ENCODE measurements at places on chromosomes 12 and 14. TPM values are rescaled to one million over a fixed set of nuclear protein-coding genes. Genes with fewer than 3 reads are reported as not detected.
A peak's percentile ranks its signal among the peaks of the same experiment; 100 is the strongest.

DNA sequence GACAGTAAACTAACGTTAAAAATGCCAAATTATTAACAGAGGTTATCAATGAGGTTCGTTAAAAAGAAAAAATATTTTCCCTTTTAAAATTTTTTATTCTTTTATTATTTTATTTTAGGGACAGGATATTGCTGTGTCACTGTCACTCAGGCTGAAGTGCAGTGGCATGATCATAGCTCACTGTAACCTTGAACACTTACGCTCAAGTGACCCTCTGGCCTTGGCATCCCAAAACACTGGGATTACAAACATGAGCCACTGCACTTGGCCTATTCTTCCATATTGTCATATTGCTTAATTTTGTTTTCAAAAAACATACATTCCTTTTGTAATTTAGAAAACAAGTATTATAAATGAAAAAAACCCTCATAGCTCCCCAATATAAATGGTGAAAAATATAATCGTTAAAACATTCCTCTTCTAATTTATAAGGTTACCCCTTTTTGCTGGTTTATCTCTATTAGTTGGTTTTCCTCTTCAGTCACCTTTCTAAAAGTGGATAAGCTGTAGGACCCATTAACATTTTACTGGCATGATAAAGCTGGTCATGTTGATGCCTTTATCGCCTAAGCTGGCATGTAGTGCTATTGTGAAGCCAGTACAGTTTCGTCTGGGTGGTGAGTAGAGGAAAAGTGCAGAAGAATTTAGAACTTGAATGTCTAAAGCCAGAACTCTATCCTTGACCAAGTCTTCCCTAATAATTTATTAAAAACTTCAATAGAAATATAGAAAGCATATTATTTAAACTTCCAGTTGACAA is 27.6 kb downstream of the PDE3A start:
- no peak for DNase-seq

DNA sequence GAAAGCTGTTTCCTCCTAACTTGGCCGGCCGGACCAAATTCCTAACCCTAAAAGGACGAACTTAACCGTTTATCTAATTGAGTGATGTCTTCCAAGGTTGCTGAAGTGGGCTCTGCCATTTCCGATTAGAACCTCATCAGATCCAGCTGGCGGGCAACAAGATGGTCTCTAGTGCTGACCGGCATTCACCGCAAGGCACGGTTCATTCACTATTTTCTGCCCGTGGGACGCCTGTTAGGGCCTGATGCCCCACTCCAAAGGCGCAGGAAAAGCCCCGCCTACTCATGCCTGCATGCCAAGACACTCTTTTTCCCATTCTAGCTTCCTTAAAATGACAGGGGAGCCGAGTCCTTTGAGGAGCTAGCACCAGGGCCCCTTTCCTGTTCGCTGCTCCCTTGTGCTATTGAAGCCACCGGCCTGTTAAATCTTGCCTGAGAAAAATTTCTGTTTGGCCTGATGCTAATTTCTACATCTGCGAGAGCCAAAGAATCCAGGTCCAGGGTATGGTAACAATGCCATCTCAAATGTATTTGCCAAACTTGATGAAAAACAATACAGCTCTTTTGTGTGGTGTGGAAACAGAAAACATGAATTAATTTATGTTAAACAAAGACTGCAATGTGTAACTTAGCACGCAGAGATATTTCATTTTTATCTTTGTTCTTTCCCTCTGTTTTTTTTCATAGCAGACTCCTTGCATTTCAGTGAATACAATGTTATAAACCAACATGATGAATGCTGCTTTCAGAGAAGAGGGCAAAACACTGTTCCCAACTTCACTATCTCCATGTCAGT is 1071.2 kb upstream of the USP15 start:
- DNase-seq = peak; percentile 31

GRCh38 chr12:52058631-52059361 is 7.6 kb downstream of the NR4A1 start:
- DNase-seq = no peak

GRCh38 chr14:23544511-23545447 is 6.8 kb downstream of the ZFHX2 start:
- peak; percentile 91 for DNase-seq

DNA sequence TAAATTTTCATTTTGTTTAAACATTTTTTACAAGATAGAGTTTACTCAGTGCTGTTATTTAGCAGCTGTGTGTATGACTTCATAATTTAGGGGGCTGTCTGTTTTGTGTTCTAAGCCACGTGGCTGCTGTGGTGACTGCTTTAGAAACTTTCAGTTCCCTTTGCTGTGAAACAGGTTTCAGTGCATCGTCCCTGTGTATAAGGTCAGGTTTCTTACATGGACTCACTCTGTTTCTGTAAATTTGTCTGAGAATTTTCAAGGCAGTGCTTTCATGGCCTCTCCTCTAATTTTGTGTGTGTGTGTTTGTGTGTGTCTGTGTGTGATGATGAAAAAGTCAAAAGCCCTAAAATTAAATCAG is 32.4 kb downstream of the BICD1 start:
- DNase-seq = no peak

DNA sequence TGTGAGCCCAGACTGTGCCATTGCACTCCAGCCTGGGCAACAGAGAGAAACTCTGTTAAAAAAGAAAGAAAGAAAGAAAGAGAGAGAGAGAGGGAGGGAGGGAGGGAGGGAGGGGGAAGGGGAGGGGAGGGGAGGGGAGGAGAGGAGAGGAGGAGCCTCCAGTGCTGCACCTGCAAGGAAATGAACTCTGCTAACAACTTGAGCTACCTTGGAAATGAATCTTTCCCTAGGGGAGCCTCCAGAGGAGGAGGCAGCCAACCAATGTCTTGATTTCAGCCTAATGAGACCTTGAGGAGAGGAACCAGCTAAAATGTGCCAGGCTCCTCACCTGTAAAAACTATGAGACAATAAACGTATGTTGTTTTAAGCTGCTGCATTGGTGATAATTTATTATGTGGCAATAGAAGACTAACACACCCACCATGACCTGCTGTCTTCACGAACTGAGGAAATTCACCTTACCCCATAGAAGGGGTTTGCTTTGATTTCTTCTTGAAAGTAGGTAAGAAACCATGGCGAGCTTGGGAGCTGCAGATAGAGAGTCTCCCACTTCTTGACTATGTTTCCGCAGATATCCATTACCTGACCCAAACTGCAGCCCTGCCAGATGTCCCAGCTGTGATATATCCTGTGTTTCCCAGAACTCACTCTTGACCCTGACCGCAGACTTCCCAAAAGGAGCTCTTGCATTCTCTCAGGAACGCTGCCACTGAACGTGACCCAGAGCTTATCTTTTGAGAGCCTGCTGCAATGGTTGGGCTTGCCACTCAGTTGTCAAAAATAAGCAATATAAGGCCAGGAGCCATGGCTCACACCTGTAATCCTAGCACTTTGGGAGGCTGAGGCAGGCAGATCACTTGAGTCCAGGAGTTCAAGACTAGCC is 31.5 kb upstream of the TMPO start:
- DNase-seq = no peak

DNA sequence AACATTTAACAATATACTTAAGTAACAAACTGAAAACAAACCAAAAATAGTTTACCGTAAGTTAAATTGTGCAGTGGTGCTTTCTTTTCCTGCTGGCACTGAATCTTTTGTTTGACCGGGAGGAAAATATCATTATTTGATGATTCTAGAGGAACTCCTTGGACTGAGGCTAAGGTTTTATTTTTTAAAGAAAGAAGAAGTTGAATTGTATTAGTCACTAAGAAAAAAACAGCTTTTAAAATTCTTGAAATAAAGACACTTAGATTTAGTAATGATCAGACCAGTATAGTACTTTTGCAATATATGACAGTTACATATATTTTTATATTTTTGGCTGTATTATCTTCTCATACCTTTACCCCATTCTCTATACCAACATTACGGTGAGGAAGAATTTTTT is 10.3 kb downstream of the MIS18BP1 start:
- DNase-seq = no peak

DNA sequence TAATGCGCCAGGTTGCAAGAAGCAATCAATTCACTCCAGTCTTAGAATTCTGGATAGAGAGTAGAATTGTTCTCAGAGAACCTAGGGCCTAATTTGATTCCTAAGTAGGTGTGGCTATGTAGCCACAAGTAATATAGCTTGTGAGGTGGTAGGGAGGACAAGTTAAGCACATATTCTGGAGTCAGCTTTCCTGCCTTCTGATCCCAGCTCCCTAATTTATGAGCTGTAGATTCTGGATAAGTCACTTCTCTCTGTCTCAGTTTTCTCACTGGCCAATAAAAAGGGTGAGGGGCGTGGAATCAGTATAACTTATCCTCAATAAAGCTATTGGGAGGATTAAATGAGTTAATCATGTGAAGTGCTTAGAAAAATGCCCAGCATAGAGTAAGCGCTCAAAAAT is 3.0 kb upstream of the SNW1 start:
- no peak for DNase-seq

GRCh38 chr12:64066776-64067175 is 155.3 kb downstream of the KICS2 start:
- DNase-seq = no peak

DNA sequence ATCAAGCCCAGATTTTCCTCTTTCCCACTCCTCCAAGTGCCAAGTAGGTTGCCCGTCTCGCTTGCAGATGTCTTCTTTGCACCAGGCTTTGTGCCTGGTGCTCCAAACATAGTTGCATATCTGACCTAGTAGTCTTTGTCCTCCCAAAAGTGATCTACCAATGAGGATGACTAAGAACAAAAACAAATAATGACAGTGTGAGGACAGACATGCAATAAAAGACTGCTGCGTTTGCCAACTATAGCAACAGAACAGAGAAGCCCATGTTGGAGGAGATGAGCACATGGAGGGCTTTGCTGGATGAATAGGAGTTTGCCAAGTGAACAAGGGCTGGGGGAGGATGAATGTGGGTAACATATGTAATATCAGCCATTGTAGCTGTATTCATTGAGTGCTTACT is 15.6 kb downstream of the DTX1 start:
- DNase-seq = no peak

- no peak for DNase-seq
These were observed 16.3 kb downstream of the ELK3 start for GRCh38 chr12:96210376-96211055.

GRCh38 chr14:55571125-55571889 is 8.7 kb upstream of the KTN1 start:
- DNase-seq = no peak

DNA sequence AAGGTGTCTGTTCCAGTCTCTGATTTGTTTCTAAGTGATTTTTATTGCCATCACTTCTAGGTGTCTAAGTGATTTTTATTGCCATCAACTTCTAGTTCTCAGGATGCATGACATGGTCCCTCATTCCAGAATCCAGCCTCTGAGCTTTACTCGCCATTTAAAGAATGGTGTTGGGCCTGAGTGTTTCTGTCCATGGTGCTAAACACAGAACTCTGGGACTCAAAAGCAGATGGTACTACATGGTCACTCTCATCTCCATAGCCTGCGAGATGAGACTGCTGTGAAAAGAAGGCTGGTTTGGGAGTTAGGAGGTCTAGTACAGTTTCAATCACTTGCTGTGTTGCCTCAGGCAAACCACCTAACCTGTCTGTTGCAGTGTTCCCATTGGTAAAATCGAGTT is 276.6 kb downstream of the NRXN3 start:
- peak; percentile 32 for DNase-seq

- no peak for DNase-seq
These were observed 85.9 kb upstream of the PDE3A start for GRCh38 chr12:20282401-20282800.

GRCh38 chr12:124842073-124842749 is 21.5 kb downstream of the SCARB1 start:
- no peak for DNase-seq

DNA sequence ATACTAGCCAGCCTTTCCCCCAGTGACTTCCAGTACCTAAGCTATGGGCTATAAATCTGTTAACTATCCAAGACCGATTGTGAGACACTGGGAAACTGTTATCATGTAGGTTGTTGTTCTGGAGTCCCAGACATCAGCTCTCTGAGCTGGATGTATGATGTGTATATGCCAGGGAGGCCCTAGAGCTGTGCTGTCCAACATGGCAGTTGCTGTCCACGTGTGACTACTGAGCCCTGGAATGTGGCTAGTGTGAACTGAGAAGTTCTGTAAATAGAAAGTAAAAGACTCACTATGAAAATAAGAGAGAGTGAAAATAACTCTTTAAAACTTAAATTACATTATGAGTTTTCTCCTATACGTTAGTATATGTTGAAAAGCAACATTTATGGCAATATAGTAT is 755.8 kb upstream of the FBXO33 start:
- no peak for DNase-seq

DNA sequence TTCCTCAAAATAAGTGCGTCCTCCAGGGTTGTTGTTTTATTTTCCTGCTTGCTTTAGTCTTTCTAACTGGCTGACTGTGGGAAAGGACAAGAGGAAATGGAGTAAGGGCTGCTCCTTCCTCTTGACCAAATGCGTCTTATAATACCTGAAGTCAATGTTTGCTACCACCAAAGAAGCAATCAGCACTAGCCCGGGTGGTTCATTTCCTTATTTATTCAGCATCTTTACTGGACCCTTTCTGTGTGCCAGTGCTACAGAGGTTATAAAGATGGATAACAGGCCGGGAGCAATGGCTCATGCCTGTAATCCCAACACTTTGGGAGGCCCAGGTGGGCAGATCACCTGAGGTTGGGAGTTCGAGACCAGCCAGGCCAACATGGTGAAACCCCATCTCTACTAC is 15.1 kb upstream of the RPS6KA5 start:
- DNase-seq = no peak

GRCh38 chr14:61420326-61420725 is 98.9 kb downstream of the PRKCH start:
- DNase-seq = no peak

GRCh38 chr12:24742378-24742777 is 206.5 kb downstream of the BCAT1 start:
- DNase-seq = no peak

DNA sequence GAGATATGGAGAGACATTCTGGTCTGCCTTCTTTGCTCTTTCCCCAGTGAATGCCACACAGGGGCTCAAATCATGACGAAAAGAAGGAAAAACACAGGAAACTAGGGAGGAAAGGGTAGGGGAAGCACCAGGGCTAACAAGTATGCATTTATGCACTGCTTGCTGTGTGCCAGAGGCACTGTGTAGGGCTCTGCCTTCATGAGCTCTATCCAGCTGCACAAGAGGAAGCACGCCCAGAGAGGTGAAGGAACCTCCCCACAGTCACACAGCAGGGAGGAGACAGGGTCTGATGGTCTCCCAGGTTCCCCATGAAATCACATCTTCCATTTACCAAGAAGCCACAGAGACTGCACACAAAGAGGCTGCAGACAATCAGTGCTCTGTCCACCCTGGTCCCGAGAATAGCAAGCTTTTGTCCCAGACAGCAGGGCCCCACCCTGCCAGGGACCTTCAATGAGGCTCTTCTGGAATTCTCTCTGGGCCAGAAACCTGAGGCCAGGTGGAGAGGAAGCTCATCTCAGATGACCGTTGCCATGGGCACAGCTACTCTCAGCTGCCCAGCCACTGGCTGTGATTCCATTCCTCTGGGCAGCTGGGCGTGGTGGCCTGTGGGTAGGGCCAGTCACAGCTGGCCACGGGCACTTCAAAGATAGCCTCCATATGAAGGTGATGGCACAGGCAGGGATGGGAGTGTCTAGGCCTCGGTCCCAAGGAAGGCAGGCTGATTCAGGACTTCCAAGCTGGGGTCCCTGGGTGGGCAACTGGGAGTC is 7.3 kb upstream of the TRPV4 start:
- DNase-seq = peak; percentile 73

LRRC10 gene
- not detected for total RNA-seq

BDKRB1 gene
- total RNA-seq = not detected

FOXG1 gene
- 0.07 TPM for total RNA-seq

TMEM132C gene
- total RNA-seq = 0.22 TPM

RPAP3 gene
- 53.3 TPM for total RNA-seq

SPX gene
- total RNA-seq = 0.57 TPM

ZFHX2 gene
- total RNA-seq = 19.4 TPM

Measured in H9 (cell line).